Bronchial epithelial cell (primary cell): ENCODE measurements at places on chromosomes 3 and 15.
A peak's percentile ranks its signal among the peaks of the same experiment; 100 is the strongest.

- DNase-seq: no peak
Observed at GRCh38 chr3:141414800-141415462, 46.6 kb downstream of the ZBTB38 start.

DNA sequence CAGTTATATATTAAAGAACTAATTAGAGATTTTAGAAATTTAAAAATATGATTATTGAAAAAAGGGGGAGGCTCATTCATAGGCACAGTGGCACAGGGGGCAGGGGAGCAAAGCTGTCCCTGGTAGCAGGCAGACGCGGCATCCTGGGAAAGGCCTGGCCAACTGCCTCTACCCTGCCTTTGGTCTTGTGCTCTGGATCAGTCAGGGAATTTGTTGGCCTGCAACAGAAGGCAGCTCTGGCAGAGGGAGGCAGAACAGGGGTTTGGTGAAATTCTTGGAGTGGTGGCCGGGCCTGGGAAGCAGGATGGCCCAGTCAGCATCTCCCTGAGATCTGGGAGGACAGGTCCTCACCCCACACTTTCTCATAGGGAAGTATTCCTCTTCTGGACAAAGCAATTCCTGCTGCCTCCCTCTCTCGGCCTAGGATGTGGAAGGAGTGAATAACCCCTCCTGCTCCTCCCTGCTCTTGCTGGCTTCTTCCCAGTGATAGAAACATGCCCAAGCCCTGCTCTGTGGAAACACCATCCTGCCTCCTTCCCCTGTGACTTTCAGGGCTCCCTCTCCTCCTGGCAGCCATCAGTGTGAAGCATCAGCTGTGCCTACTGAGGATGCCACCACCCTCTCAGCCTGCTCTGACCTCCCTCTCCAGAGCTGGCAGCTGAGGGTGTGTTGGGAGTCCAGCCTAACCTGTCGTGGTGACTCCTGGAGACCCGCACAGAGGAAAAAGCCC is 26.9 kb downstream of the PRR20G start:
- no peak for DNase-seq

- no peak for DNase-seq
Observed at GRCh38 chr3:45143673-45144671, 2.2 kb downstream of the CDCP1 start.

DNA sequence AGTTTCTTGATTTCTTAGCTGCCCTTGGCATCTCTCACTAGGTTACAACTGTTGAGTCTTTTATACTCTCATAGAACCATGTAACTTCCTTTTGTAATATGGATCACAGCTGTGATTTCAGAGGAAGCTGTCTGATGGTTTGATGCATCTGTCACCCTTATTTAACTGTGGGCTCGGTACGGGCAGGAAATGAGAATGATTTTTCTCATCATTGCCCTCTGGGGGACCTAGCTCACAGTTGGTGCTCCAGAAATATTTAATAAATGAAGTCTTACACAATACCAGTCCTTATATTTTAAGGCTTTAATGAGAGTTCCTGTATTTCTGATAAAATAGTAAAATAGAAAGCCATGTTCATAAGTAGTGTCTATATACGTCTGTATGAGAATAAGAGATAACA is 151.2 kb downstream of the EBLN2 start:
- no peak for DNase-seq

DNA sequence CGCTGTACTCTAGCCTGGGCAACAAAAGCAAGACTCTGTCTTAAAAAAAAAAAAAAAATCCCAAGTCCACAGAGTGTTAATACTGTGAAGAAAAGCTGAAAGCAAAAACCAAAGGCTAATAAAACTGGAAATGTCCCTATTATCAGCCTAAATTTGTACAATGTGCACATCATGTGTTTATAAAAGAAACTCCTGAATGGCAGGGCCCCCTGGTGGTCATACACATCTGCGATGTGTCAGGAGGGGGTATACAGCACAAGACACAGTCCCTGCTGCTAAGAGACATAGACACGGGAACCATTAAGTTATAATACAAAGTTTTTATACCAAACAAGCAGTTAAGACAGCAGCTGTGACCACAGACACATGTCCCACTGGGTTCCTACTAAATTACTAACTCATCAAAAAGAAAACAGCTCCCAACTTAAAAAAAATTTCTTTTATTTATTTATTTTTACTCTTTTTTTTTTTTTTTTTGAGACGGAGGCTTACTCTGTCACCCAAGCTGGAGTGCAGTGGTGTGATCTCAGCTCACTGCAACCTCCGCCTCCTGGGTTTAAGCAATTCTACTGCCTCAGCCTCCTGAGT is 31.0 kb downstream of the IDH2 start:
- DNase-seq: peak; percentile 64

DNA sequence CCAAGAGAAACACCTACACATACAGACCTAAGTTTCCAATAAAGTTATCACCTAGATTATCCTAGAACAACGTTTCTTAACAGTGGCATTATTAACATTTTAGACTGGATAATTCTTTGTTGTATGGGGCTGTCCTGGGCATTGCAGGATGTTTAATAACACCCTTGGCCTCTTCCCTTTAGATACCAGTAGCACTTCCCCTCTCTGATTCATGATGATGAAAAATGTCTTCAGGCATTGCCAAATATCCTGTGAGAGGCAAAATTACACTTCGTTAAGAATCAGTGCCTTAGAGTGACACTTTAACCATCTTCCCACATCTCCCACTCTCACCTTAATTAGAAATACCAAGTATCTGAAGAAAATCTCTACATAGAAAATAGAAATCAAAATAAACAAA is 352.6 kb downstream of the CGGBP1 start:
- peak; percentile 70 for DNase-seq

DNA sequence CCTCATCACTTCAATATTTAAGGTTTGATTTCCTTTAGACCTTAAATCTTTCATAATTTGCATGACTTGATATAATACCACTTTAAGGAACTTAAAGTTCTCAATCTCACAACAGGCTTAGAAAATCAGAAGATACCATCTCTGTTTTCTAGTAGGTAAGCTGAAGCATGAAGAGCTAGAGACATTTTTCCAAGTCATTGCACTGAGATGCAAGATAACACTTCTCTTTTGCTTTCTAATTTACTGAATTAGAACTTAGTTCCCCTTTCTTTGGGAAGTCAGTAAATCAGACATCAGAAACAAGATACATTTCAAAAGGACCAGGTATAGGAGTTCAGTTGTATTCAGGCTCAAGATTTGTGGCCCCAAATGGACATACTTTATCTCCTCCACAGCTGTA is 79.7 kb downstream of the DZIP3 start:
- DNase-seq: no peak

DNA sequence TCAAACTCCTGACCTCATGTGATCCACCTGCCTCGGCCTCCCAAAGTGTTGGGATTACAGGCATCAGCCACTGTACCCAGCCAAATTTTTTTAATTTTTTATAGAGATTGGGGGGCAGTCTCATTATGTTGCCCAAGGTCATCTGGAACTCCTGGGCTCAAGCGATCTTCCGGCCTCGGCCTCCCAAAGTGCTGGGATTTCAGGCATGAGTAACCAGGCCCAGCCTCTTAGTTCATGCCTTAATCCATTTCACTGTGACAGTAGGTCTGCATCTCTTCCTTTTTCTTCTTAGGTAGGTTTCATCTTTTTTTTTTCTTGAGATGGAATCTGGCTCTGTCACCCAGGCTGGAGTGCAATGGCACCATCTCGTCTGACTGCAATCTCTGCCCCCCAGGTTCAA is 37.3 kb upstream of the PPP4R2 start:
- no peak for DNase-seq

GRCh38 chr15:96321639-96322535 is 8.6 kb upstream of the NR2F2 start:
- no peak for DNase-seq

GRCh38 chr3:149441642-149442041 is 32.9 kb upstream of the TM4SF4 start:
- DNase-seq: no peak

DNA sequence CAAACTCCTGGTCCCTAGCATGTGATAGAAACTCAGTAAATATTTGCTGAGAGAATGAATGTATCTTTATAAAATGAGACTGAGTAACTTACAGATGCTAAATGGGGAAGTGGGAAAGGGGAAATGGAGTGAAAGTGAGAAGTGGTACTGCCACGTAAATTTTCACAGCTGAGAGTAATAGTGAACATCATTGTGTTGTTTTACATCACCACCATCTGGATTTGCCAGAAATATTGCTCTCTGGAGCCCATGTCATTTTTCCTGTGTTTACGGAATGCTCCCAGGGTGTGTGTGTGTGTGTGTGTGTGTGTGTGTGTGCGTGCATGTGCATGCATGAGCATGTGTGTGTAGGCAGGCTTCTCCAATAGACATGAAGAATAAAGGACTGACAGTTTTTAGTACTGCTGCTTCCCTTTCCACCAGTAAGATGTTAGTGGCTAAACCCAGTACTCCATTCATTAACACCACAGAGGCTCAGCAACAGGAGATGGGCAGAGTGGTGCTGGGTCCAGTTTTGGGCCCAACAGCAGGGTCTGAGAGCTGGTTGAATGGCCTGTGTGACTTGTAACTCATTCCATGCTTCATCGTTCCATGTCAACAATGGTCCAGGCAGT is 57.3 kb downstream of the DIPK2A start:
- DNase-seq: no peak

DNA sequence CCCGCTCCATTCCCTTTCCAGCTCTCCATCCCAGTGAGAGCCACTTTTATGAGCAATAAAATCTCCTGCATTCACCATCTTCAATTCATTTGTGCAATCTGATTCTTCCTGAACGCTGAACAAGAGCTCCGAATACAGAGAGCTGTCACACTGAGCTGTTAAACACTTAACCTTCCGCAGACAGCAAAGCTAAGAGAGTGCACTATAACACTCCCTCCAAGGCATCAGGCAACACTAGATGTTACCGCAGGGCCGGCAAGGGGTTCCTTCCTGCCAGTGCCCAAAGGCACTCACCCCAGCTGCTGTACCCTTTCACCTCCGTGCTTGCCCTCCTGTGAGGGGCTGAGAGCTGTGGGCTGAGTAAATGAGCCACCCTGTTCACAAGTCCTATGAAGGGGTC is 85.6 kb downstream of the BCHE start:
- no peak for DNase-seq

DNA sequence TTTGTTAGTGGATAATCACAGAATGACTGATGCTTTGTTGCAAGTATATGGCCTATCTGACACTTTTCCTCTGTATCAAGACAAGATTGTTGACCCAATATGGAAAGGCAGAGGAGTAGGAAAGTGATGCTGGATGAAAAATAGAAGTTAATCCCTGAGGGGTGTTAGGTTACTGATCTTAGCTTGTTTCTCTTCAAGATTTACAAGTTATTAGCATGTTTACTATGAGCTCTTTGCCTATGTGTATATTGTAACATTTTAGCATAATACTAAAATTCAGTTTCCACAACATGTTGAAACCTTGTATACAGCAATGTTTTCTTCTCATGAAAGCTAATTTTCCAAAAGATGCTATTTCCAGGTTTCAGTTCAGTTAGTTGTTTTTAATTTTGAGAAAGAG is 120.4 kb upstream of the CCNL1 start:
- DNase-seq: no peak

DNA sequence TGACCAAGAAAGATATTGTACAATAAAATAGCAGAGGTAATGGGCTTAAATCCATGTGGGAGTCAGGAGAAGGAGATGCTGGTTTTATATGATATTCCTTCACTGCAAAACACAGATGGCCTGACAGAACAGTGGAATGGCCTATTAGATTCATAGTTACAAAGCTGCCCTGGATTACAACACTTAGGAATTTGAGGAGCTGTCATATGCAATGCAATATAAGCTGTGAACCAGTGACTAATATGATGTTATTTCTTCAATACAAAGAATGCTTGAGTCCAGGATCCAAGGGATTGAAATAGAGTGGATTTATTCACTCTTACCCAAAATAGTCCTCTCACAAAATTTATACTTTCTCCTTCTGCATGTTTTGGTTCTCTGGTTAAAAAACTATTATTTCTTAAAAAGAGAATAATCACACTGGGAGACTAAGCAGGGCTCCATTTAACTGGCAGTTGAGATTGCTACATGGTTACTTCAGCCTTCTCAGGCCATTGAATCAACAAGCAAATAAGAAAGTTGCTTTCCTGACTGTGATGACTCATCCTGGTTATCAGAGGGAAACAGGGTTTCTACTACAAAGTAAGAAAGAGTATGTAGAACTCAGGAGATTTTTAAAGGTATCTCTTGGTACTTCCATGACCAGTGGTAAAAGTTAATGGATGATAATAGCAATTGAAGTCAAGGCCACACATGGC is 79.8 kb upstream of the ZPLD1 start:
- peak; percentile 94 for DNase-seq

- DNase-seq: no peak
Observed at GRCh38 chr3:126268866-126269265, 88.3 kb downstream of the KLF15 start.

GRCh38 chr3:128663151-128663550 is 12.5 kb upstream of the RPN1 start:
- no peak for DNase-seq

DNA sequence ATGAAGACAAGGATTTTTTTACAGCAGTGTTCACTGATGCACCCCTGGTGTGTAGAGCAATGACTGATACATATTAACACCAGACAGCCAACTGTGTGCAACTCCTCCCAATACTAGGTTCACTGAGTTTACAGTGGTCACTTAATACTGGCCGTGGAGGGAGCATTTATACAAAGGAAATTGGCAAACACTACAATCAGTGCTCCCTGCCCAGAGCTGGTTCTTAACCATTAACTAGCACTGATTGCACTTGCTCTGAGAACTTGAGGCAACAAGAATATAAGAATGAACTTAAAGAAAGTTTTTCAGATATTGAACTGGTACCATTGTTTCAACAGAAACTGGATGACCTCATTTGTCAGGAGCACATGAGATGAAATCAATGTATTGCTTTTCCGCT is 110.6 kb downstream of the MAGI1 start:
- DNase-seq: no peak

DNA sequence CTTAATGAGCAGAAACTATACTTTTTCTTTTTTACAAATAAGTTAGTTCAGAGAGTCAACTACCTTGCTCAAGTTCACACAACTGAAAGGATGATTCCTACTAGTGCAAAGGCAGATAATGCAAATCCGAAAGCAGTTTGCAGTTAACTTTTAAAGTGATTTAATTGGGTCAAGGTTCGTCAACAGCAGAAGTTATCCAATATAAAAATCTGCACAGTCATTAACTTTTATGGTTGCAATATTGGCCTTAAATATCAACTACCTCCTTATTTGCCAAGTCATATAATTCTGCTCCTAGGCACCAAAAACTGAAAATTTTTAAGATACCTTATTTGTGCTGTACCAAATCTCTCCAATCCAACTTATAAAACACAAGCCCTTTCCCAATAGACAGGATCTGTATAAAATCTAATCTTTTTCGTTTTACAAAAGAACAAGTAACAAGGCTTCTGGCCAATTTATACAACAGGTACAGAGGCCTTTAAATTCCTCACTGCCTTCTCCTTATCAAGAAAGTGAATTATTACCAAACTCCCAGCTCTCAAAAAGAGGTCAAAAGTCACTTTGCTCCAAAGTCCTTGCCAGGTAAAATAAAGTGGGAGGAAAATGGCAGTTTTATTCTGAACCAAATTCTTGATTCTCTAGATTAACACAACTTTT is 416.6 kb upstream of the NECTIN3 start:
- DNase-seq: no peak

DNA sequence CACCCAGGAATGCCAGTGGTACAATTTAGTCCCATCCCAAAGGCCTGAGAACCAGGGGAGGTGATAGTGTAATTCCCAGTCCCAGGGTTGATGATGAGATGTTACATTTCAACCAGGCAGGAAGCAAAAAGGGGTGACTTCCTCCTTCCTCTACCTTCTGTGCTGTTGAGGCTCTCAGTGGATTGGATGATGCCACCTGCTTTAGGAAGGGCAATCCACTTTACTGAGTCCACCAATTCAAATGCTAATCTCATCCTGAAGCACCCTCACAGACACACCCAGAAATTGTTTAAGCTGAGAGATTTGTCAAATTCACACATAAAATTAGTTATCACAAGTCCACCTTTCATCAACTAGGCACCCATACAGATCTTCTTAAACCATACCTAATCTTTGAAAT is 418.5 kb upstream of the GOLIM4 start:
- DNase-seq: no peak
